Right ventricle myocardium superior (tissue), 1 donor: ENCODE measurements at places on chromosomes 7 and 10.

- no peak for DNase-seq
Observed at GRCh38 chr10:117653170-117653515, 110.6 kb downstream of the EMX2 start.

GRCh38 chr7:29080803-29081202 lies 65.5 kb downstream of the CPVL start:
- no peak for DNase-seq

DNA sequence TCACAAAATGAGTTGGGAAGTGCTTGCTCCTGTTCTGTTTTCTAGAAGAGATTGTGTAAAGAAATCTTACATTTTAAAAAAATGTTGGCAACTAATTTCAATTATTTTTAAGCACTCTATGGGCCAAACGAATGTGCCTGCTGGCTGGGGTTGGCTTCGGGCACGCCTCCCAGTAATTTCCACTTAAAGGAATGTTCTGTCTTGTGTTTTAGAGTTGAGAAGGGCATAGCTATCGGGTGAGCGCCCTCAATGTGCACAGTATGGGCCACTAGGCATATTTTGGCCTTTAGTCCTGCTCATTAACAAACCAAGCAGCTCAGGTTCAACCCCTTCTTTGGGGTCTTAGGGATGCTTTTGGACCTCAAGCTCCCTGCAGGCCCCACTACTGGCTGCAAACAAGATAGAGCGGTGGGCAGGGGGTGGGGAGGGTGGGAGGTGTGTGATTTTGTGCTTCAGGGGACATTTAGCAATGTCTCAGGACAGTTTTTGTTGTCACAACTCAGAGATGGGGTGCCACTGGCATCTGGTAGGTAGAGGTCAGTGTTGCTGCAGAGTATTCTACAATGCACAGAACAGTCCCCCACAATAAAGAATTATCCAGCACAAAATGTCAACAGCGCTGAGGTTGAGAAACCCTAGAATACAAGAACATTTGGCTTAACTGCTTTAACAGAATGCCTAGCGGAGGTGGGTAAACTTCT lies 40.7 kb downstream of the TACC2 start:
- DNase-seq: peak; percentile 68

- no peak for DNase-seq
Observed at GRCh38 chr7:140000666-140001268, 62.0 kb downstream of the PARP12 start.

GRCh38 chr7:81780914-81781693 lies 11.3 kb upstream of the HGF start:
- no peak for DNase-seq

- no peak for DNase-seq
Observed at GRCh38 chr7:141742229-141742628, 4.1 kb downstream of the SSBP1 start.

DNA sequence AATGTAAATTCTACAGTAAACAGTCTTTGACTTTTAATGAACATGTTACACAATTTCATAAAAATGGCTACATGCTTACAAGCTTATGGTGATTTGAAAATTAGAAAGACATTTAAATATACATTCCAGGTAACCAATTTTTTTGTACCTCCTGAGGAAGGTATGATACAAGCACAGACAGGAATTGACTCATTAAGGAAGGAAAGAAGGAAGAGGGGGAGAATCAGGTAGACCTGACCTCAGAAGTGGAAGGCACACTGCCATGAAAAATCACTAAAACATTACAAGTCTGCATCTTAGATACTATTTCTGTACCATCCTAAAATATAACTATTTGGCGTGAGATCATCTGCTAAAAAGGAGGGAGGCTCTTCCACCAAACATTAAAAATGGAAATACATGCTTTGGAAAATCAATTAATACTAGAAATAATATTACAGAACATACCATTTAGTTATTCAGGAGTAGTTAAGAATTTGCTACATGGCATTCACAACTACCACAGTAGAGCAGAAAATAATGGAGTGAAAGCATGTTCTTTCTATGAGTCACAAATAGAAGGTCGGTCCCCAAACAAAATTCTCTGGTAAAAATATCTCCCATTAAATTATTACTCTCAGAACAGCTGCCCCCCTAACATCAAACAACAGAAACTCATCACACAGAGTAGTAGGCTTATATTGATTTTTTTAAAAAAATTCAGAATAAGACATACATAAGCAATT lies 15.2 kb downstream of the RAB11FIP2 start:
- no peak for DNase-seq

GRCh38 chr7:80047032-80047431 lies 87.6 kb upstream of the GNAI1 start:
- DNase-seq: no peak

DNA sequence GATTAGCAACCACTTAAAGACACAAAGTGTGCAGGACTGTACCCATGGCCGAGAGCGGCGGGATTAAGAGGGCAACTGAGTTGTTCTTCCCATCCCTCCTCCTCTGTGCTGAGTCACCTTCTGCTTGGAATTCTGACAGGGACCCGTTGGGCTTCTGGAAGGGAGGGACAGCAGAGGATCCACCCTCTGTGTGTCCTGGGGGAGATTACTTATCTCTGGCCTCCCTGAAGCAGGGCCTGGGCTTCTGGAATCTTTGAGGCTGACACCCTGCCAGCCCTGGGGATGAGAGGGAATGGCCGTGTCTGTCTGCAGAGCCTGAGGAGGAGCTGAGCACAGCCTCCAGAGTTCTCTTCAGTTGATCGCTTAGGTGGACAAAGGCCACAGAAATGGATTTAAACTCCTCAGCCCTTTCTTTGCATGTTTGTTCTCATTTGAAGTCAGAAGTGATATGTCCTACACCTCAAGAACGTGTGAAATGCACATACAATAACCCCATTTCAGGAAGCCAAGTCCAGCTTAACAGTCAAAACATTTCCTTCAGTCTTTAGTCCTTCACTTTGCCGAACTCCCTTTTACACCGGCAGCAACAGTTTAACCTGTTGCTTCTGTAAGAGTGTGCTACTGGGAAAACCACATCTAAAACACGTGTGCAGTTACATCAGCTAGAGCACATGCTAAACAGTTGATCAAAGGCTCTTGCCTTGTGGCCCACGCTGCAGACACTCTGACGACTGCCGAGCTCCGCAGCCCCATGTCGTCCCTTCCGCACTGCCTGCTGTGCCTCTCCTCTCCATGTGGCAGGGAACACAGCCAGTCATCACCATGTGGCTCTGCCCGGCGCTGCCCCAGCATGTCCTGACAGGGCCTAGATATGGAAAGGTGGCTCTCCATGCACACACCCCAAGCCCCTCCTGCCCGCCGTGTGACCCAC lies 55.7 kb downstream of the IKZF1 start:
- no peak for DNase-seq

DNA sequence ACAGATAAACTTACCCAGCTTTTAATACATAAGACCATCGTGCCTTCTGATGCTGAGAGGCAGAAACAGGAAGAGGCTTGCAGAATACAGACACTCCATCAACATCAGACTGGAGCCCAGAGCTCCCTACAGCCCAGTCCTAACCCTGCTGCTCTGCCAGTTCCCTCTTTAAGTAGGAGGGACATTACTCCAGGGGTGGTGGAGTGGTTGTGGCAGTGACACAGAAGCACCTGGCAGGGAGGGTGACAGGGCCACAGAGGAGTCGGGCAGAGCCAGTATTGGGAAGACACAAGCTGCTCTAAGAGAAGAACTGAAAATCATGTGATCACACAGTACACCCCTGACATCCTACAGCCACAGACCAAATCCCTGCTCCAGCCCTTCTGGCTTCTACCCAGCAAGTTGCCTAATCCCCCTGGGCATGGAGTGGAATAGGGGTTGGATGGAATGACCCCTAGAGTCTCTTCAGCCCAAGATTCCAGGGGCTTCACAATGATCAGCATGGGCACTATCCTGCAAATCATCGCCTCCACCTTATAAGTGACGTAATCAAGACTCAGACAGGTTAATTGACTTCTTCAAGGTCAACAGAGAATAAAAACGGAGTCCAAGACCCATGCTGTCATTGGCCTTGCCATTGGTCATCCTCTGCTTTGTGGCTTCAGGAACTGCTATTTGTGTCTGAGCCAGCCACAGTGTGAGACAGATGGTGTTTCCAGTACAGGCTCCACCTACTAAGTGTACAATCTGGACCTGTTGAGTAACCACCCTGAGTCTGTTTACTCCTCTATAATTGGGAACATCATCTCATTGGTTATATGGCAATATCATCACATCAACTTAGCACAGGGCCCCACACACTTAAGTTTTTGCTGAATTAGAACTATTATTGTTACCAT lies 61.1 kb upstream of the ZMIZ1 start:
- peak; percentile 61 for DNase-seq

GRCh38 chr7:12719141-12719919 lies 31.9 kb downstream of the ARL4A start:
- no peak for DNase-seq

GRCh38 chr10:7362471-7362870 lies 48.4 kb downstream of the SFMBT2 start:
- no peak for DNase-seq

- no peak for DNase-seq
Observed at GRCh38 chr7:29005829-29006228, 47.7 kb upstream of the TRIL start.

GRCh38 chr7:46247664-46248063 lies 326.6 kb upstream of the IGFBP3 start:
- no peak for DNase-seq

DNA sequence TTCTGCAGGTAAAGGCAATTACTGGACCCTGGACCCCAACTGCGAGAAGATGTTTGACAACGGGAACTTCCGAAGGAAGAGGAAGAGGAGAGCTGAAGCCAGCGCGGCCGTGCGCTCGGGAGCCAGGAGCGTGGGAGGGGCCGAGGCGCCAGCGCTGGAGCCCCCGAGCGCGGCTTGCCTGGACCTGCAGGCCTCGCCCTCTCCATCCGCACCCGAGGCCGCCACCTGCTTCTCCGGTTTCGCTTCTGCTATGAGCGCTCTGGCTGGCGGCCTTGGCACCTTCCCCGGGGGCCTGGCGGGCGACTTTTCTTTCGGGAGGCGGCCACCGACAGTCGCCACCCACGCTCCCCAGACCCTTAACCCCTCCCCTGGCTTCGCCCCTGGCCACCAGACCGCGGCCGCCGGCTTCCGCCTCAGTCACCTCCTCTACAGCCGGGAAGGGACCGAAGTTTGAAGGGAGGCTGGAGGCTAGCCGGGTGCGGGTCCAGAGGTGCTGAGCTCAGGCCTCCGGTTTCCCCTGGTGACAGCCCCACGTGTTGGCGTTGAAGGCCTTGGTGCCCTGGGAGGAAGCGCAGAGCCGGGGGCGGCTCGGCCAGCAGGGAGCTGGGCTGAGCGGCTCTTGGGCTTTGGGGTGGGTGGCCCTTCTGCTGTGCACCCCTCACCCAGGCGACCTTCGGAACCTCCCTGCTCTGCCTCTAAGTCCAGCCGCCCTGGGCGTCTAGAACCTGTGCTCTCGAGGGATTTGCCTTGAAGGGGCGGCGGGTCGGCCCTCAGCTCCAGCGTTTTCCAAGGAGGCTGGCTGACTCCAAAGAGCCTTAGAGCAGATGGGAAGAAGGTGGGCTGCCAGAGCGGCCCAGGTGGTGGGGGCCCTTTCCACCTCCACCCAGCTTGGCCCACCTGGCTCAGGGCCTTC lies 1.8 kb downstream of the FOXI2 start:
- DNase-seq: no peak

DNA sequence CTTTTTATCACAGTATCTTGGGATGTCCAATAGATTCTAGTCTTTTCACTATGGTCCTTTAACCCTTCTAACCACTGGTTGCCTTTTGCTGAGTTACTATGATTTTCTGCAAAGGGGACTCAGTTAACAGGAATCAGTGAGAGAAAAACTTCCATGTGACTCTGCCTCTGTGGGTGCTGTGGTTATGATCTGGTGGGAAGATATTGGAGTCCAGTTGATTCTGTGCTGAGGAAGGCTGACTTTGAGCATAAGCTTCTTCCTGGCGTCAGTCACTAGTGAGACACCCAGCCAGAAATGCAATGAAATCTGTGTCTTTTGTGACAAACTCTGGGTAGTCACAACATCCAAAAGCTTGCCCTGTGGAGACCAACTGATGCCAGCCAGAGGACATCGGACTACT lies 648.0 kb downstream of the SUGCT start:
- no peak for DNase-seq

GRCh38 chr10:131187926-131188325 lies 123.6 kb downstream of the TCERG1L start:
- DNase-seq: no peak

DNA sequence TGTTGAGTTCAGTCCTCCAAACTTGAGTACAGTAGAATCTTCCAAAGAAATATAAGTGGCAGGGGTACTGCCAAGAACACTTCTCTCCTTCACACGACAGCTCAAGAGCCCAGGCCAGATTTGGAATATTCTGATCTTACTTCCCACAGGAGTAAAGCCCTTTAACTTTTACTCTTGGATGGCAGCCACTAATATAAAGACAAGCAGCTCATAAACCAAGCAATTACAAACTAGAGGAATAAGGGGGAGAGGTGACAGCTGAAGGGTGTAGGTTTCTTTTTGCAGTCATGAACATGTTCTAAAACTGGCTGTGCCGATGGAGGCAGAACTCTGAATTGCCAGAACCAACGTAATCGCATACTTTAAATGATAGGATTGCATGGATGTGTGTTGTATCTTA lies 74.8 kb downstream of the SVIL start:
- no peak for DNase-seq

DNA sequence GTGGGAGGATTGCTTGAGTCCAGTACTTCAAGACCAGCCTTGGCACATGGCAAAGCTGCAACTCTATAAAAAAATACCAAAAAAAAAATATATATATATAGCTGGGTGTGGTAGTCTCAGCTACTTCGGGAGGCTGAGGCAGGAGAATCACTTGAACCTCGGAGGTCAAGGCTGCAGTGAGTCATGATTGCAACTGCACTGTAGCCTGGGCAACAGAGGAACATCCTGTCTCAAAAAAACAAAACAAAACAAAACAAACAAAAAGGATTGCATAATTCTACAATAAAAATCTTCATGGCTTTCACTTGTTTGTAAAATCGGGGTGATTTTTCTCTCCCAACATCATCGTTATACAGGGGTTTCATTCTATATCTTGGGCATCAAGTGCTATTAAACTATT lies 35.1 kb downstream of the GUSB start:
- no peak for DNase-seq

DNA sequence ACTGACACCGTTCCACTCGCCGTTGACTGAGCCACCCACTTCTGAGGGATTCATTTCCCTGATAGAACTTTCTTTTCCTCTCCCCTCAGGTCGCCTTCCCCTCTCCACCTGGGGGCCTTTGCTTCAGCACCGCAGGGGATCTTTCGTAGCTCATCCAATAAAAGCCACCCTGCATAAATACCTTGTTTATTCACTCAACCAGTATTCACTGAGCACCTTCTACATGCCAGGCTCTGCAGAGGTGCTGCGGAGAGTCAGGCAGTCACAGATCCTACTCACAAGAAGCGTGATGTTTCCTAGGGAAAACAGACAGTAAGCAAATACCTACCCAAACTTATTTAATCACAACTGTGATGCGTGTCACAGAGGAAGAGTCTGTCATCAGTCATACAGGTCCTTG lies 127.7 kb downstream of the TEX36 start:
- no peak for DNase-seq

GRCh38 chr10:73765066-73765465 lies 16.8 kb upstream of the CHCHD1 start:
- no peak for DNase-seq

GRCh38 chr7:75971961-75972763 lies 22.2 kb downstream of the TMEM120A start:
- DNase-seq: peak; percentile 88
